Fibroblast of lung (primary cell): ENCODE measurements at places on chromosomes 2 and 18.

- DNase-seq = peak; percentile 97
Observed at GRCh38 chr2:201532686-201533304, 81.3 kb downstream of the STRADB start.

DNA sequence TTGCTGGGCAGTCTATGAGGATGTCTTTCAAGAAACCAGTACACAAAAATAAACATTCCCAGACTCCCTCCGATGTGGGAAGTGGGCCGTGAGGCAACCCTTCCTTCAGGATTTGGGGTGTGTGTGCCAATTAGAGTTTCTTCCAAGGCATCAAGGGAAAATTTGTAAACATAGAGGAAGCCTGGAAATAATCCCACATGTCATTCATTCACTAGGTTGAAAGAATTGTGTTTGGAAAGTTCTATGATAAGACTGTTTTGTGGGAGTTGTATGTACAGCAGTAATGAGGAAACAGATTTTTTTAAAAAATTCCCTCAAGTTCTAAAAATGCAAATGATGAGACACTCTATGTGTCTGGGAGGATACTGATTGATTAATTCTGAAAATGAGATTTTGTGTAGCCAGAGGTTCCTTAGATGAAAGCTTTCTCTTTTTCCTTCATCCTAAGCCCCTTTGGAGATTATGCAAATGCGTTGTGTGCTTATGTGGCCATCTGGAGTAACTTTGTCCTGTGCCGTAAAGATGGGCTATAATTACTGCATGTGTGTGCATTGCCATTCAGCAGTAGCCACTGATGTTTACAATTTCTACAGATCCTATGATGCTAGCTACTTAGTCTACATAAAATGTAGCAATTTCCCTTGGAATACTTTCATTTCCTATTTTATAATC, 107.8 kb upstream of the TPO start:
- no peak for DNase-seq

GRCh38 chr2:32951672-32952071, 4.9 kb downstream of the LTBP1 start:
- no peak for DNase-seq

DNA sequence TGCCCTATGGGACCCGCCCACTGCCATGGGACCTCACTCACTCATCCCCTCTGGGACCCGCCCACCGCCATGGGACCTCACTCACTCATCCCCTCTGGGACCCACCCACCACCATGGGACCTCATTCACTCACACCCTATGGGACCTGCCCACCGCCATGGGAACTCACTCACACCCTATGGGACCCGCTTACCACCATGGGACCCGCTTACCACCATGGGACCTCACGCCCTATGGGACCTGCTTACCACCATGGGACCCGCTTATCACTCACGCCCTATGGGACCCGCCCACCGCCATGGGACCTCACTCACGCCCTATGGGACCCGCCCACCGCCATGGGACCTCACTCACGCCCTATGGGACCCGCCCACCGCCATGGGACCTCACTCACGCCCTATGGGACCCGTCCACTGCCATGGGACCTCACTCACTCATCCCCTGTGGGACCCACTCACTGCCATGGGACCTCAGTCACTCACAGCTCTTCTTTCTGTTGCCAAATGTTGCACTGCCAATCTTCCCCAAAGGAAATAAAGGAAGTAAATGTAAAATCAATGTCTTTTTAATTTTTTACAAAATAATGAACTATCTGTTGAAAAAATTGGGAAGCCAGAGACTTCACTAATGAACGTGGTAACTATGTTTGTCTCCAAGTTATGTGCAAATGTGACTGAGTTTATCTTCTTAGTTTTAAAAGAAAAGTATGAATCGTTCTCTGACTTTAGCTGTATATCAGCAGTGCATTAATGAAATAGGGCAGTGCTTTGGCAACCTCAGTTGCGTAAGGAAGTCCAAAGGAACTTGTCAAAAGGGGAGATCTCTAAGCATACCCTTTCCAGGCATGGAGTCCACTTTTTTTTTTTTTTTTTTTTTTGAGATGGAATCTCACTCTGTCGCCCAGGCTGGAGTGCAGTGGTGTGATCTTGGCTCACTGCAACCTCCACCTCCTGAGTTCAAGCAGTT, 101.5 kb upstream of the MGAT5 start:
- no peak for DNase-seq

GRCh38 chr18:8176109-8176508, 433.1 kb upstream of the RAB12 start:
- DNase-seq = no peak

DNA sequence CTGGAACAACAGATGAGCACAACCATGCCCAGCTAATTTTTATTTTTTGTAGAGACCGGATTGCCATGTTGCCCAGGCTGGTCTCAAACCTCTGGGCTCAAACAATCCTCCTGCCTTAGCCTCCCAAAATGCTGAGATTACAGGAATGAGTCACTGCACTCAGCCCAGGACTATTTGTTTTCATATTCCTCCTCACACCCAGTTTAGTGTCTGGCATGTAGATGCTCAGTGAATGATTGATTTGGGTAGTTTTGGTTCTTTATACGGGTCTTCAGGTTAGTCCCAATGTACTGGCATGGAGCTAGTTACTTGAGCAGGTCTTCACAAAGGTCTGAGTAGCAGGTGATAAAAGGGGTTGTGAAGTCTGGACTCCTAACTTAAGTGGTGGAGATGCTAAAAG, 6.2 kb downstream of the EIF2B4 start:
- DNase-seq = no peak

- DNase-seq = no peak
Observed at GRCh38 chr2:20626698-20627513, 24.0 kb downstream of the HS1BP3 start.

GRCh38 chr2:68663371-68664156, 20.2 kb downstream of the PROKR1 start:
- DNase-seq = no peak

GRCh38 chr18:43882358-43883055, 605.2 kb upstream of the SYT4 start:
- no peak for DNase-seq

GRCh38 chr2:42839809-42840501, 47.6 kb upstream of the HAAO start:
- DNase-seq = no peak

DNA sequence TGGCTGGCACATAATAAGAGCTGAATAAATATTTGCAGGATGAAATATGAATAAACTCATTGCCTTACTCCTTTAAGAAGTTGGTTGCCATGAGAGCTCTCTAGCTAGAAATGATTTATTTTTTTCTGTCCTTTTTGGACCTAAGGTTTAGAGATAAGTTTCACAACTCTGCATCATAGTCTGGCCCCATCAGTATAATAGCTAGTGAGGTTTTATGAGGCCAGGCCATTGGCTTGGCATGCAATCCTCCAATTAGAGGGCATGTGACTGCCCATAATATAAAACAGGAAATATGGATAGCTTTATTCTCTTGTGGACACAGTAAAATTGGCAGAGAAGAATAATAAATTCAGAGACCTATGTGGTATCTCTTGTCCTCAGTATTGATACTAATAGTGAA, 26.2 kb upstream of the INSIG2 start:
- DNase-seq = no peak

DNA sequence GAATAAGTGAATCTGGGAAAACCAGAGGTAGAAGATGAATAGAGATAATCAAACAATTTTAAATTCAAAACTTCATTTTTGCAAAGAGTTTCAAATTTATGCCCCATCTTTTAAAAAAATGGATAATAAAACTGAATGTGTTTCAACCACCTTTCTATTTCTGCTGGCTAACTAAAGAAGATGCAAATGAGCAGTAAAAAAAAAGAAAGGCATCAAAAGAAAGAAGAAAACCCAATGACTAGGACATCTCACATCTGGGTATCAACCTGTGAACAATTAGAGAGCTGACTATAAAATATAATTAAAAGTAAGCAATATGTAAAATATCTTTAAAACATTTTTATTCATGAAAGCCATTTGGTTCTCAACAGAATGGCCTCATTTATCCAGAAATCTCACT, 2.5 kb downstream of the PGAP1 start:
- no peak for DNase-seq

- DNase-seq = no peak
Observed at GRCh38 chr2:136171223-136171622, 53.3 kb upstream of the CXCR4 start.

DNA sequence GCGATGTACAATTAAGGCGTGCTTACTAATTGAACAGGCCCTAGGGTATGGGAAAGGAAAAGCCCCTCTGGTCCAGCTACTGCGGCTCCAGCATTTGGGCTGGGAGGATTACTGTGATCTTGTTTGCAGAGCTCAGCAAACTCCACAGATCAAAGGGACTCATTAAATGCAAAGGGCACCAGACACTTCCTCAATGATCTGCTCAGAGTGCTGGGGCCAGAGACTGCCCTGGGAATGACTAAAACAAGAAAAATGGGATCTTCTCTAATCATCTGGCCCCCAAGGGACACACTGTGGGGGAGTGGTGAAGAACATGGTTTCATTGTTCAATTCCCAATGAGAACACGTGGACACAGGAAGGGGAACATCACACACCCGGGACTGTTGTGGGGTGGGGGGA, 85.0 kb downstream of the MARCHF4 start:
- no peak for DNase-seq

DNA sequence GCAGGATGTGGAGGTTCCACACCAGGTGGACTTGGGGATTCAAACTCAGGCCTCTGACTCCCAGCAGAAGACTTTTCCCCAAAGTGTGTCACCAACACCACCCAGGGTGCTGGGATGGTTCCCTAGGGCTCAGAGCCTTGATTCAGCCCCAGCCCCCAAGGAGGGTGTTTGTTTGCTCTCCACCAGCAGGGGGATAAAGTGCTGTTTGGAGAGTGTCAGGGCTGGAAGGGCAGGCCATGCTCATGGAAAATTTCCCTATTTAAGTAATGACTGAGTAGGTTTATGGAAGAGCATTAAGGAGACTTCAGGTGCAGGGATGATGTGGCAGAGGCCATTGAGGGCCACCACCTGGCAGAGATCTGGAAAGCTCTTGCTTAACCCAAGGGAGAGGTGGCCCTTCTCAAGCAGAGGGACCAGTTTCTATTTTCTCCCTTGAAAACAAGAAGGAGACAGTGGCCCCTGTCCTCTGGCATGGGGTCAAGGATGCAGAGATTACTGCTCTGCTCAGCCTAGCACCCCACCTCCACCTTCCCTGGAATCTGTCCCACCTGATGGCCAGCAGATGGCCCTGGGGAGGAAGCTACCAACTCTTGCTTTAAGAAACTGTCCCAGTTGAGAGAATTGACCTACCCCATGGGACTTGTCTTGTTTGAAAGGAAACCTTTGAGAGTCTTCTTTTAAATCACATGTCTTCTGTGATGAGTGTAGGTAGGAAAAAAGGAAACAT, 122.1 kb downstream of the ACOXL start:
- no peak for DNase-seq

- DNase-seq = no peak
Observed at GRCh38 chr2:106044859-106045258, 149.2 kb downstream of the UXS1 start.

DNA sequence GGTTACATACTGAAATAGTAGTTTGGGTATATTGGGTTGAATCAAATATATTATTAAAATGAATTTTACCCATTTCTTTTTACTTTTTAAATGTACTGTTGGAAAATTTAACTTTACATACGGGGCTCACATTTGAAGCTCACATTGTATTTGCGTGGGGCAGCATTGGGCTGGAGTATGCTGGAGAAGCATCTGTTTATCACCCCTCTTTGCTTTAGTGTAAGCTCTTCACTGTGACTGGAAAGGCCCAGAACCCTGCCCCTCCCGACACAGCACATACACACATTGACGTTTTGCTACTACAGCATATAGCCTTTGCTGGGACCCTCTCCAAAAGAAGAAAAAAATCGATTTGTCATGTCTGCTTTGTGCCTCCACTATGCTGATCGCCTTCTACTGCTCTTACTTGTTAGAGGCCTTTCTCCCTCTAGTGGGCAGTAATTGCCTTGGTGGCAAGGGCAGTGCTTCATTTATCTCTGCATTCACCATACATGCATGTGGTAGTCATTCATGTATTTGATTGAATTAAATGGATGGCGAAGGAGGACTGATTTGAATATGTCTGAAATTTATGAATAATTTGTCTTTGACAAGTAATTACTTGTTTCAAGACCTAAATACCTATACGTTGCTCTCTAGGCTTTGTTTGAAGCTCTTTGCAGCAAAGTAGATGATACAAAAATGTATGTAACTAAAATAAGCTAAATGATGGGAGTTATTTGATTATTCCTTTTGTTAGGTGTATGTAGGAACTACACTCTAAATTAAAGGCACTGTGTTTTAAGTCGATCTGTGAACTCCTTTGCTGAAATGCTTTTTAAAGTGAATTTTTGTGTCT, 37.4 kb downstream of the VAPA start:
- peak; percentile 75 for DNase-seq

GRCh38 chr2:28366496-28367282, 26.0 kb upstream of the FOSL2 start:
- DNase-seq = peak; percentile 35

GRCh38 chr2:216149741-216150140, 40.6 kb downstream of the XRCC5 start:
- no peak for DNase-seq

DNA sequence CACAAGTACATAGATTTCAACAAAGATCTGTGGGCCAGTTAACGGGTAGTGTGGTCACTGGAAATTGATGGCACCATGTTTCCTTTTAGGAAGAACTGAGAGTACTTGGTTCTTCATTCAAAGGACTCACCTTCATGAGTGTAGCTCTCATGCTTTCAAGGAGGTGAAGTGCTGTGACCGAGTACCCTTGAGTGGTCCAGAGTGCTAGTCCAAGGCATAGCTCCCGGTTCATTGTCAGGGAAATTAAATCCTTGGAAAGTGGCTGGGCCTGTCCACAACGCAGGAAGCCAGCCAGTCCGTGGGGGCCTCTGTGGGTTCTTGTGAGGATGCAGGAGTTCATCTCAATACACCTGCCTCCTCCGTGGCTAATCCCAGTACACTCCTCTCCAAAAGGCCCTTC, 295.1 kb downstream of the GALR1 start:
- DNase-seq = no peak

DNA sequence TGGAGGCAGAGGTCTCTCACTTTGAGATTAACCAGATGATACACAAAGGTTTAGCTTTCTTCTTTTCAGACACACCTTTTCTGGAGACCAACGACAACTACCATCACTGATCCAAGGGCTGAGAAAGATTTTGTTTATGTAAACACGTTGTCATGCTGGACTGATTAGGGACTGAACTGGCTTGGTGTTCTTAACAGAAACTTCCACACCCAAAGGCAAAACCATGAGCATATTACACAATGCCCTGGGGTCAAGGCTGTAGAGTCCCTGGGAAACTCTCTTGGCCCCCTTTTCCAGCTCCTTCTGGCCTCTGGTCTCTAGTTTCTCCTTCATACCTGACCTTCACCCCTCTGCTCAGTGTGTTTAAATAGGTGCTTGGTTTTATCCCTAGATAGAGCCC, 447.0 kb upstream of the TCF4 start:
- no peak for DNase-seq

DNA sequence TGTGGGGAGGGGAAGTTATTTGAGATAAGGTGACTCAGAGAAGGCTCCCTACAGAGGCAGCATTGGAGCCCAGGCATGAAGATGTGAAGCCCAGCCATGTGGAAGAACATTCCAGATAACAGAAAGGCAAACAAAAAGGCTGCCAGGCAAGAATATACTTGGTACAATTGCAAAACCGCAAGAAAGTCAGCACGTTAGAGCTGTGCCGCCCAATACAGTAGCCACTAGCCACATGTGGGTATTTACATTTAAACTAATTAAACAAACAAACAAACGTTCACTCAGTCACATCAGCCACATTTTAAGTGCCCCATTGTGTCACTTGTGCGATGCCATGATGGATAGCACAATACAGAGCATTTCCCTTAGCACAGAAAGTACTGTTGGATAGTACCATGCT, 179.6 kb downstream of the SATB2 start:
- DNase-seq = no peak

GRCh38 chr2:33666879-33667278, 67.8 kb upstream of the FAM98A start:
- no peak for DNase-seq
